ENCODE measurements at places on chromosomes 1 and 21.

GRCh38 chr1:14511166-14511680, 87.3 kb upstream of the KAZN start:
- DNase-seq = no peak

DNA sequence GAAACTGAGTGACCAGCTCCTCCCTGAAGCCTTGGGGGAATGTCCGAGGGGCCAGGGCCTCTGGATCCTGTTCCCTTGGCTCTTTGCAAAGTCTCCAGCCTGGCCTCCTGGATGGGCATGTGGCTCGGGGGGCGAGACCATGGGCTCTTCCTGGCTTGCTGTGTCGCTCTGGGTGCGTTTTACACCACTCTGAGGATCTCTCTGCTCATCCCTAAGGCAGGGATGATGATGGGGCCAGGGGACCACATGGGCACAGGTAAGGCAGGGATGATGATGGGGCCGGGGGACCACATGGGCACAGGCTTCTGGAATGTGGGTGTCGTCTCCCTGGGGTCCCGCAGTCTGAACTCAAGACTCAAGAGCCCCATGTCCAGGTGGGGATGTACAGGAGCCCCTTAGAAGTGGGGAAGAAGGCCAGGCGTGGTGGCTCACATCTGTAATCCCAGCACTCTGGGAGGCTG, 17.7 kb downstream of the TP73 start:
- DNase-seq = no peak

- no peak for DNase-seq
These were observed 13.8 kb downstream of the WLS start for GRCh38 chr1:68218490-68218889.

GRCh38 chr21:37579356-37579755, 212.8 kb downstream of the DYRK1A start:
- no peak for DNase-seq

GRCh38 chr1:245301162-245301580, 146.4 kb downstream of the KIF26B start:
- DNase-seq = no peak

DNA sequence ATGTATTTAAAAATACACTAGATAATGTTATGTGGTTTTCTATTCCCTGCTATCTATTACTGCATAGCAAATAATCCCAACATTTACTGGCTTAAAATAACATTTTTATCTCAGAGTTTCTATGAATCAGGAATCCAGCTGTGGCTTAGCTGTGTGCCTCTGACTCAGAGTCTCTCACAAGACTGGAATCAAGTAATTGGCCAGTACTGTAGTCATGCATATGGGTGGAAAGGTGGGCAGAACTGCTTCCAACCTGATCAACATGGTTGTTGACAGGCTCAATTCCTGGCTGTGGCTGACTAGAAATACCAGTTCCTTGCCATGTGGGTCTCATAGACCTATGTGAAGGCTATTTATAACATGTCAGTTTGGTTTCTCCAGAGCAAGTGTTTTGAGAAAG, 131.8 kb downstream of the PDE4B start:
- DNase-seq = no peak

DNA sequence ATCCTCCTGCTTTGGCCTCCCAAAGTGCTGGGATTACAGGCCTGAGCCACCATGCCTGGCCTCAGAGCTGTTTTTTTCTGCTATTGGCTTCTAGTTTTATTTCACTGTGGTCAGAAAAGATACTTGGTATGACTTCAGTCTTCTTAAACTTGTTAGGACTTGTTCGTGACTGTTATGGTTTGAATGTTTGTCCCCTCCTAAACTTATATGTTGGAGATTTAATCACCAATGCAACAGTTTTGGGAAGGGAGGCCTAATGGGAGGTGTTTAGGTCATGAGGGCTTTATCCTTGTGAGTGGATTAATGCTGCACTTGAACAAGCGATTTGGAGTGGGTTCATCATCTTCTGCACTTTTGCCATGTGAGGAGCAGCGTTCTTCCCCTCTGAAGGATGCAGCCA, 24.5 kb upstream of the SOD1 start:
- DNase-seq = no peak

GRCh38 chr1:100539836-100540536, 2.0 kb downstream of the GPR88 start:
- no peak for DNase-seq

DNA sequence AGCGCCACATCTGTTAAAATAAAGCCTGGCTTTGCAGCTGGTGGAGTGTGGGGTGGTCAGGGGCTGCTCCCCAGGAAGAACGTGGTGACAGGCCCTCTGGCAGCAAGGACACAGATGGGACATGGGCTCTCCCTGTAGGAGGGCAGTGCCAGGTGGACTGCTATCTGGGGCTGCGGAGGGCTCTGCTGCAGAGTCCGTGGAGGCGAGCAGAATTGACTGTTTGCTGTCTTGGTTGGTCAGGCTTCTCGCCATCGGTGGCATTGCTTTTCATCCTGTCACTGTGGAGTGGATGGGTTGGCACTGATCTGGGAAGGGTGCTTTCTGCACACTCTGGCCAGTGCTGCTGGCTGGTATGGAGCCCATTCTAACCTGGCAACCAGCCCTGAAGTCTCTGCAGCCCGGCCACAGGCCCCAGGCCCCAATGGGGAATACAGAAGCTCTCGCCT, 103.0 kb downstream of the LAMC2 start:
- no peak for DNase-seq

DNA sequence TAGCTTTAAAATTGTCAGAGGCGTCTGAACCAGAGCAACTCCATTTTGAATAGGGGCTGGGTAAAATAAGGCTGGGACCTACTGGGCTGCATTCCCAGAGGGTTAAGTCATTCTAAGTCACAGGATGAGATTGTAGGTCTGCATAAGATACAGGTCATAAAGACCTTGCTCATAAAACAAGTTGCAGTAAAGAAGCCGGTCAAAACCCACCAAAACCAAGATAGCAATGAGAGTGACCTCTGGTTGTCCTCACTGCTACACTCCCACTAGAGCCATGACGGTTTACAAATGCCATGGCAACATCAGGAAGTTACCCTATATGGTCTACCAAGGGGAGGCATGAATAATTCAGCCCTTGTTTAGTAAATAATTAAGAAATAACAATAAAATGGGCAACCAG, 143.6 kb downstream of the GABPA start:
- DNase-seq = no peak

DNA sequence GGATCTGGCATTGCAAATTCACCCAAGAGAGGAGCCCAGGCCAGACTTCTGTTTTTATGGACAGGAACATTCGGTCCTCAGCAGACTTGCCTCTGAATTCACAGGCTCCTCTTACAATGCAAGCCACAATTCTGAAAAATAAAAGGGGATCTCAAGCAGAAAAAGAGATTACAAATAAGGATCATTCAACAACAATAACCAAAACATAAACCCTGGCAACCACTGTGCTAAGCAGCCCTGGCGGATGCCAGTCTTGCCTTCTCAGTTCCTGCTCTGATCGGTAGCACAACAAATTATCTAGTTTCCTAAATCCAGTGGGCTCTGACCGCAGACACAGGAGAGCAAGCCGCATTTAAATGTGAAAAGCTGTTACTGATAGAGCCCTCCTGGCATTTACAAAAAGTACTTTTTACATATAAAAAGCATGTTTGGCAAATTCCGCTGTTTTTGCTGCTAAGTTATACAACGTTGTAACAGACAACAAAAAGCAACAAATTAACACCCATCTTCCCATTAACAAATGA, 123.4 kb upstream of the FOXD3 start:
- no peak for DNase-seq

DNA sequence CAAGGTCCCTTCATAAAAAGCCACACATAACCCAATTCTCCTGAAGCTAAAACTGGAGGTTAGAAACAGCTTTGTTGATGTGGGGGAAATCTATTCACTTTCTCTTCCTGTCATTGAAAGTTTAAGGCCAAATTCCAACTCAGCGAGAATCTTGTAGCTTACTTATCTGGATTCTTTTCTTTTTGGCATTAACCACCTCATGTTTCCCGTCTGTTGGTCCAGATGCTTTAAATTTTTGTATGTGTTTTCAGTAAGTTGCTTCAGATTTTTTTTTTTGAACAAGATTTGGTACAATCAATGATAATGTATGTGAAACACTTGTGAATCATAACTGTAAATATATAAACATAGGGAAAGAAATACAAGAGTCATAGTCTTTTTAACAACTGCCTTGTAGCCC, 33.7 kb upstream of the NEK7 start:
- no peak for DNase-seq

DNA sequence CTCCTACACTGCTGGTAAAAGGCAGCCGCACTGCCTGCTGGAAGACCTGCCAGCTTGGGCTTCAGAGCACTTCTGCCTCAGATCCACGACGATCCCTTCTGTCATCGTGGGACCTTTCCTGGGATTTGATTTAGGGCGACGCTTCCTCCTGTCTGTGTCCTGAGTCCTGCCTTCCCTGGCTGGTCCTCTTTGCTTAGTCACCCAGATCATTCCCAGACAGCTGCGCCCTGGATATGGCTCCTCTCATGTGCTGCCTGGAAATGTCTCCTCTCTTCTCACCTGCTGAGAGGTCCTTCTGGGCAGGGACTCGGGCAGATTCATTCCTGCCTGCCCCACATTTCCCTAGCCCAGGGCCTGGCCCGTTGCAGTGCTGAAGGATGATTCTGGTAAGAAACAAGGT, 72.4 kb upstream of the POU3F1 start:
- peak; percentile 49 for DNase-seq

- DNase-seq = no peak
These were observed 62.3 kb upstream of the RCOR3 start for GRCh38 chr1:211196880-211197279.

DNA sequence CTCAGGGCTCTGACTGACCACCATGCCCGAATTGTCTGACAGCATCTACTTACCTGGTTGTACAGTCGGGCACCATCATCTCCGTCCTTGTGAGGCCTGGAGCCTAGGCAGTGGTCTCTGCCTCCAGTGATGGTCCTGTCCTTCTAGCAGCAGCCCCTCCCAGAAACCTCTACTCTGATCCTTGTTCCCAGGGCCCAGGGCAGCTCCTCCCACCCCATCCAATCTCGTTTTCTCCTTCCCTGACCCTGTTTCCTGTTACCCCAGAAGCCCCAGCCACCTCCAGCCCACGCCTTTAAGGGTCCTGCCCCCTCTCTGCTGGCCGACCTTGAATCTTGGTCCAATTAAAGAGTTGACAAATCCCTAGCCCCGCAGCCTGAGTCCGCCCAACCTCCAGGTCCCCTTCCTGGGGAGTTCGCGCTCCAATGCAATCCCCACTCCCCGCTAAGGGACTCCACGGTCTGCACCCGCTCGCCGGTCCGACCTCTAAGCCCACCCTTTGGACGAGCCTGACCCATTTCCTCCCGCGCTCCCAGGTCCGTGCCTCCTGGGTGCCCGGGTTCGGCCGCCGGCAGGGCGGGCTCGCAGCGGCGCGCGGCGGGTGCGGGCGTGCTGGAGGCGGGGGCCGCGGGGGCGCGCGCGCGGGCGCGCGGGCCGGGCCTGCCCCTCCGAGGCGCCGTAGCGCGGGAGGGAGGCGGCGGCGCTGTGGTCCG, at the start of gene B4GALT2:
Gene B4GALT2, plus strand, starts transcription at position 660 of the 710 bp plus-strand sequence. CDS start 1,951 bp downstream, outside the sequence.
- DNase-seq = no peak

DNA sequence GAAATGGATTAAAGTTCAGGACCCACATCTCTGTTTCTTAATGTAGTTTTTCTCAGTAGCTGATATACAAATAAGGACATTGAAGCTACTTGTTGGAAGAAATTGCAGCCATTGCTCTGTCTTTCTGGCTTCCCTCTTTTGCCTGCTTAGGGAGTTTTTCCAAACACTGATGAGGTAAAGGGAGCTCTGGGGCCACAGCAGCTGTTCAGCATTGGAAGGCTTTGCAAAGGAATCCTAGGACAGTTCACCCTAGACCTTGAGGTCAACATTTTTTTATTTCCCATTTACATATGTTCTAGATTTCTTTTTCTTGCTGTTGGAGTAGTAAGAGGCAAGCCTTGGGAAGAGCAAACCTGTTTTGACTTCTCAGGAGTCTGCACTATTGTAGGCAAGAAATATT, 126.9 kb upstream of the PLPPR5 start:
- no peak for DNase-seq

- no peak for DNase-seq
These were observed 189.5 kb upstream of the GREM2 start for GRCh38 chr1:240801442-240801841.

- no peak for DNase-seq
These were observed 22.3 kb downstream of the THEM4 start for GRCh38 chr1:151887028-151887427.

DNA sequence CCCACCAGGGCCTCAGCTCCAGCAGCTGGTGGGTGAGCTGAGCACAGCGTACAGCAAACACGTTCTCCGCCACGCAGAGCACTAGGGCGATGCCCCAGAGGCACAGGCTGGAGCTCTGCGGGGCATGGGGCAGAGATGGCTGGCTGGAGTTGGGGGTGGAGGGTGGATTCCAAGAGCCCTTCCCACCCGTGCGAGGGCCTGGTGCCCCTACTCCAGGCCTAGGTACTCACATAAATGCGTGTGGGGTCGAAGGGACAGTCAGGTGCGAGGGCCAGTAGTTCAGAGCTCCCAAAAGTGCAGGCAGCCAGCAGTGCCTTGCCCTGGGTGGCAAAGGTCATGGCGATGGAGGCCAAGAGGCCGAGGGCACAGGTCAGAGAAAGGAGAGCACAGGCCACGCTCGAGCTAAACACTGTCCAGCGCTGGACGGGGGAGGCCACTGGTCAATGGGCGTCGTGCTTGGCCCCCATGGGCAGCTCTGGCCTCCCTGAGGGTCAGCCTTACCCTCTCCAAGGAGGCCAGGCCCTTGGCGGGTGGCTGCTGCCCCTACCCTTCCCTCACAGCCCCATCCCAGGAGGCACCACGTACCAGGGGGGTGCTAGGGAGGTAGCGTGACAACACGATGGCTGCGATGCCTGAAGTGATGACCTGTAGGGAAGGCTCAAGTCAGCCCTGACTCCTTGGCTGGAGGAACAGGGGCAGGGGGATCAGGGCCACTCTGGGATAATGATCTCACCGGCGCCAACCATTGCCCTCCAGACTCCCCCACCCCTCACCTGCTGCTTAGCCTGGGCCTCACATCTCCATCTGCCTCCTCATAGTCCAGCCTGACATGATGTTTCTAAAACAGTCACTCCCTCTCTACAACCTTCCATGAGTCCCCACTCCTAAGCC, 5.6 kb downstream of the TMEM54 start:
- DNase-seq = no peak

All from NCI-H526 (cell line).